ENCODE measurements at places on chromosomes 11 and 22.

DNA sequence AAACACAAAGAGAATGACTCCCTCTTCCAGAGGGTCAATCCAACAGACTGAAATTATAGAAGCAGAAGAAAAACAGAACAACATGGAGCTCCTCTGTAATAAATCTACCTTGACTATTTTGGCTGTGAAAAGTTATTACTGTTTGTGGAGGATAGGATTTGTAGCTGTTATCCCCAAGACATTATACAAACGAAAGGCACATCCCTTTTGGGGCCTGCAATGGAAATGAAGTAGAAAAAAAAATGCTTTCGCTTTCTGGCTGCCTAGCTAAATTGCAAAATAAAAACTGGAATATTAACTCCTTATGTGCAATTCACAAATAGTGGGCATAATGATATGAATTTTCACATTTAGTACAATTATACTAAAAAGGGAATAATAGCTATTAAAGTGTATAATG lies 123.8 kb upstream of the CCDC179 start:
- DNase-seq, result no peak

DNA sequence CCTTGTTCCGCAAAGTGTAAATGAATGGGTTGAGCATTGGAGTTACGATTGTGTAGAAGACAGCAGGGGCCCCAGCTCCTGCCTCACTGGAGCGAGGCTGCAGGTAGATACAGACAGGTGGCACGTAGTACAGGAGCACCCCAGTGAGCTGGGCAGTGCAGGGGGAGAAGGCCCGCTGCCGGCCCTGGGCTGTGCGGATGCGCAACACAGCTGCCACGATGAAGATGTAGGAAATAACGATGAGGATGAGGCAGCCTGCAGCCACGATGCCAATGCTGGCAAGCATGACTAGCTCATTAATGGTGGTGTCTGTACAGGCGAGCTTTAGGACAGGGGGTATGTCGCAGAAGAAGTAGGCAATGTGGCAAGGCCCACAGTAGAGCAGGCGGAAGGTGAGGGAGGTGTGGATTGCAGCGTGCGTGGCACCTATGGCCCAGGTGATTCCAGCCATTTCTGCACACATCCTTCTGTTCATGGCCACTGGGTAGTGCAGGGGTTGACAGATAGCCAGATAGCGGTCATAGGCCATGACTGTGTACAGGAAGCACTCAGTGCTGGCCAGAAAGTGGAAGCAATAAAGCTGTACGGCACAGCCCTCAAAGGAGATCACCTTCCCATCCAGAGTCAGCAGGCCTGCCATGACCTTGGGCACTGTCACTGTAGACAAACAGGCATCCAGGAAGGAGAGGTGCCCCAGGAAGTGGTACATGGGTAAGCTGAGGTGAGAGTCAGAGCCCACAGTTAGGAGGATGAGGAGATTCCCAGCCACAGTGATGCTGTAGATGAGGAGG lies 616 bp downstream of the OR10S1 start:
- DNase-seq, result no peak

DNA sequence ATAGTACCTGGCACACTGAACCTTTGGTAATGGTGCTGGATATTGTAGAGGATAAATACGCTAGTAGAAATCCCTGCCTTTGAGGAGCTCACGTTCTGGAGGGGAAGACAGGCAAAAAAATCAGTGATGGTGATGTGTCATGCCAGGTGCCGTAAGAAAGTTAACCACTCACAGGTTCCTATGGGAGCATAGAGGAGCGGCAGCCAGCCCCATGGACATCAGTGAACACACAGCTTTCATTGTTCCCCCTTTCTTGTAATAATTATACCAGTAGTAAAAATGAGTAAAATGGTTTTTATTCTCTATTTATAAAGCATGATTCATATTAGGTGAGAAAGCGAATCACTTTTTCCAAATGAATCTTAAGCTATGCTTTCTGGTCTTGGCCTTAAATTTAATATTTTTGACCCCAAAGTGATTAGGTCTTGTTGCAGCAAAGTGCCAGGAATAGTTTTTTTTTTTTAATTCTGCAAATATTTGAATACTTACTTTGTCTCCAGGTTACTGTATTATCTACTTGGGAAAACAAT lies 57.9 kb downstream of the UVRAG start:
- DNase-seq, result no peak

- DNase-seq, result no peak
These were observed 124.0 kb downstream of the ETS1 start for GRCh38 chr11:128463371-128463829.

DNA sequence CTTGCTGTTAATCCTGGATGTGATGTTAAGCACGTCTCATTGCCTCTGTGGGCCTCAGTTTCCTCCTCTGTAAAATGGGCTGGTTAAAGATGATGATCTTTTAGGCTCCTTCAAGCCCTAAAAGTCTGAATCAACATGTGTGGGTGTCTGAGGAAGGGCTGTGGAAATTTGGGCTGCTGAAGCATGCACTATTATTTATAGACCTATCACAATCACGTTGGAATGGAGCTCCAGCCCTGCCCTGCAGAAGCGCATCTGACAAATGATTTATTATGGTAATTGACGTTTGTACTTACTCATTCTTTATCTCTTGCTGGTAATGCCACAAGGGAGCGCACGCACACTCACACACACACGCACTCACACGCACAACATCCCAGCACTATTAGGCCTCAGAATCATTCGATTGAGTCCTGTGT lies 20.4 kb downstream of the P2RX3 start:
- no peak for DNase-seq

DNA sequence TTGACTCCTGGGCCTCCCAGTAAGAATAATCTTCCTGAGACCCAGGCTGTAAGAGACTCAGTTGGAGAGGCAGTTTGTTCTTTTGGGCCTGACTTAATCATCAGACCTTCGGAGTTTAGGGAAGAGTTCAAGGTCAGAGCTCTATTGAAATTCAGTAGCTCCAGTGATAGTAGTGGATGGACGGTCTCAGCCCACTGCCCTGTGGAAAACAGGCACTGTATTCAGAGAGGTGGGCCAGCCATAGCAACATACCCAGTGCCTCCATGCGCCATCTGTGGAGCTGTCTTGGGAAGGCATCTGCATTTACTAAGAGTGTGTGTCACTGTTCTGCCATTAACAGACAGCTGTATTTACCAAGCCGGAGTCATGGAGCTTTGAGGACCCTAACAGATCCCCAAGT lies 2.9 kb downstream of the SMARCB1 start:
- no peak for DNase-seq

DNA sequence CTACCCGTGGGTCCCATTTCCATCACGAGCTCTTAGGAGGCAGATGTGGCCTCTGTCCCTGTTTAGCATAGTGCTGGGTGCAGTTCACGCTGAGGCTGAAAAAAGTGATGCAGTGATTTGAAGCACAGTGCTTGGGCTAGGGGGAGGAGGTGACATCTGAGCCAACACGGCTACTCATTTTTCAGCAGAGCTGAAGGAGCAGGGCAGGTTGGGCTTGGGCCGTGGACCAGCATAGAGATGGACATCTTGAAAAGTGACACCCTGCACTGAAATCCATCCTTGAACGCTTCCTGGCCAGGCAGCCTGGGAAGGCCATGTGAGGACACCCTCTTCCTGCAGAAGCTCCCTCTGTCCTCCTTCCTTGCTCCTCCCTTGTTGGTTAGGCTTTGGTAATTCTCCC lies 66.4 kb downstream of the ADAMTS15 start:
- DNase-seq, result no peak

DNA sequence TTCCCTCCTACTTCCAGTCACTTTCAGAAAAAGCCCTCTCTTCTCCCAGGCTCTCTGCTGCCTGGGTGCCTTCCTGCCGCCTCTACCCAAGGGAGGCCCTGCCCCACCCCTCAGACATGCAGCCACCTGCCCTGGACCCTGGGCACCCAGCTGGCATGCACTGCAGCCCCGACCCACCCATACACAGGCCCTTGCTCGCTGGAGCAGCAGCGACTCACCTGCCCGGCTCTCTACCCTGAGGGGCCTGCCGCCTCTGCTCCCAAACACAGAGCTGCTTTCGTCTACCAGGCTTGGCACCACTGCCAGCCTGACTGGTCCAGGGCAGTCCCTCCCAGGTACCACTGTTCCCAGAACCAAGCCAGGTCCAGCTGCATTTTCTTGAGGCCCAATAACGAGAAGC lies 1.2 kb upstream of the TSSK2 start:
- no peak for DNase-seq

DNA sequence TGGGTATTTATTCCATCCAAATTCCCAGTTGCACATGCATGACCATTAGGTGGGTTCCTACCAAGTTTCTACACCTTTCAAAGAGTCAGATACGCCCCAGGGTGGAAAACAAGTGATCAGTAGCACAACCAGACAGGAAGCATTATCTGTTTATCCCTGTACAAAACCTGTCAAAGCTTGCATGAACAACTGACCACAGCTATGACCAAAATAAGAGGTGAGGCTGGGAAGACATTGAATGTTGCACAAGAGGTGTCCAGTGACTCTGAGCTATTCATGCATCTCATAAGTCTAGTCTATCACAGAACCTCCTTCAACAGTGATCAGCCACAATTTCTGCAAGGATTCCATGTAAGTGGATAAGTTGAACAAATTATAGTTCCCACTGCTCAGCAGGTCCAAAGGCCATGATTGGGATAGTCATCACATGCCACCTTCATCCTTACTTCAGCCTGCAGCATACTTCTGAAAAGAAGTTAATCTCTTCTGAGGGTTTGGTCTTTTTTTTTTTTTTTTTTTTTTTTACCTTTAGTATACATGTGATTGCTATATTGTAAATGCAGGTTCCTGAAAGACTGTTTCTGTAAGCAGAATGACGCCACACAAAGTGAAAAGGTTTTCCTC lies 28.0 kb upstream of the TMEM45B start:
- DNase-seq, result no peak

GRCh38 chr11:7572001-7572712 lies 58.4 kb downstream of the PPFIBP2 start:
- no peak for DNase-seq

DNA sequence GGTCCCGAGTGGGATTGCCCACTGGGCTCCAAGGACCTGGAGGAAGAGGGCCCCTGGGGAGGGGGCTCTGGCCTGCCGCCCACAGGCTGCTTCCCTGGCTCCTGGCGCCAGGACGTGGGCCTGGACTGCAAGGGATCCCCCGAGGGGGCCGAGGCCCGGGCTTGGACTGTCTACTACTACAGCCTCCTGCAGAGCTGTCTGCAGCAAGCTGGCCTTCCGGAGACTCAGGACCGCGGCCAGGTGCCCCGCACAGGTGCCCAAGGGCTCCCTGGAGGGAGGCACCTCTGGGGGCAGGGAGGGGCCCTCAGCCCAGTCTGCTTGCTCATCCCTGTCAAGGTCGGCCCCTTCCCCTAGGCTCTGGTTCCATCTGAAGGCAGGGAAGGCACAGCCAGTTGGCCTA lies 1.9 kb downstream of the CARNS1 start:
- DNase-seq, result no peak

GRCh38 chr11:11983427-11983826 lies 25.0 kb downstream of the DKK3 start:
- DNase-seq, result no peak

- no peak for DNase-seq
These were observed 151.5 kb downstream of the ATG16L2 start for GRCh38 chr11:72965672-72966071.
